ENCODE measurements at places on chromosomes 7 and 10.

DNA sequence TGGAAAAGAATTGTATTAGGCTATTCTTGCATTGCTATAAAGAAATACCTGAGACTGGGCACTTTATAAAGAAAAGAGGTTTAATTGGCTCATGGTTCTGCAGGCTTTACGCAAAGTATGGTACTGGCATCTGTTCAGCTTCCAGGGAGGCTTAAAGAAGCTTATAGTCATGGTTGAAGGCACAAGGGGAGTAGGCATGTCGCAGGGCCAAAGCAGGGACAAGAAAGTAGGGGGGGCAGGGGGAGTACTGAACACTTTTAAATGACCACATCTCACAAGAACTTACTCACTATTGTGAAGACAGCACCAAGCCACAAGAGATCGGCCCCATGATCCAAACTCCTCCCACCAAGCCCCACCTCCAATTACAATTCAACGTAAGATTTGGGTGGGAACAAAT, 152.5 kb upstream of the PHF14 start:
- DNase-seq, result no peak

DNA sequence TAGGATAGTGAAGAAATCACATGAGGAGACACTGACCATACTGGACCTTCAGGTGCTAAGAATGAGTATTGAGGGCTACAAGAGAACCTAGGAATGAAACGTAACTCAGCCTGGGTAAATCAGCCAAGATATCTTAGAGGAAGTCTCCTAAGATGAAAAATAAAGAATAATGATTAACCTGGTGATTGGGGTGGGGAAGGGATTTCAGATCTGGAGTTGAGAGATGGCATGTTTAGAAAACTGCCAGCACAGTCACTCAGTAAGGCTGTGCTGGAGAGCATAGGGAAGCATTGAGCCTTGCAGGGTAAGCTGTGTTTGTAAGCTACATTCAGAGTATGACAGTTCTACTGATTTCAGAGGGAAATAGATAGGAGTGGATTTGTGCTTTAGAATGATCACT, 1.9 kb upstream of the MALRD1 start:
- DNase-seq, result no peak

GRCh38 chr7:150727381-150727780, 9.8 kb upstream of the GIMAP5 start:
- no peak for DNase-seq

DNA sequence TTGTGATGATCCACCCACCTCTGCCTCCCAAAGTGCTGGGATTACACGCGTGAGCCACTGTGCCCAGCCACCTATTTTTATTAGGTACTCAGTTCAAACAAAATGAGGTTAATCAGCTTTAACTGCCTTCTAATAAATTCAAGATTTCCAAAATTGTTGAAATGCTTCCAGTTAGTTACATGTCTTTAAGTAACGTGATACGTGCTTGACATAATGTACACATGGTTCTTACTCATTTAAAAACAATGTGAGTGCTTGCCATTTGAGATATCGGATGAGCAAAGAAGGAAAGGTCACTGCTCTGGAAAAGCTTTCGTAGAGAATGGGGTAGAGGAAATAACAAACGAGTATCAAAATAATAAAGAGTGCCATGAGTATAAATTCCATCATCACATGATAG, 83.6 kb downstream of the KMT2E start:
- no peak for DNase-seq

GRCh38 chr10:84548869-84549268, 220.5 kb downstream of the CCSER2 start:
- no peak for DNase-seq

DNA sequence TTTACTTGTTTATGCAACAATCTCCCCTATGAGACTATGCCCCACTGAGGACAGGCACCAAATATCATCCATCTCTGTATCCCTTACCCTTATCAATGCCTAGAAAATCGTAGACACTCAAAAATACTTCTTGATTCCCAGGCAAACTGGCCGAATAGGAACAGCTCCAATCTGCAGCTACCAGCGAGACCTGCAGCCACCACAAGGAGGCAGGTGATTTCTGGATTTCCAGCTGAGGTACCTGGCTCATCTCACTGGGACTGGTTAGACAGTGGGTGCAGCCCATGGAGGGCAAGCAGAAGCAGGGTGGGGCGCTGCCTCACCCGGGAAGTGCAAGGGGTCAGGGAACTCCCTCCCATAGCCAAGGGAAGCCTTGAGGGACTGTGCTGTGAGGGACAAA, 10.8 kb upstream of the PPP1R3C start:
- DNase-seq, result no peak

- no peak for DNase-seq
Observed at GRCh38 chr7:135684136-135684535, 21.8 kb downstream of the STMP1 start.

DNA sequence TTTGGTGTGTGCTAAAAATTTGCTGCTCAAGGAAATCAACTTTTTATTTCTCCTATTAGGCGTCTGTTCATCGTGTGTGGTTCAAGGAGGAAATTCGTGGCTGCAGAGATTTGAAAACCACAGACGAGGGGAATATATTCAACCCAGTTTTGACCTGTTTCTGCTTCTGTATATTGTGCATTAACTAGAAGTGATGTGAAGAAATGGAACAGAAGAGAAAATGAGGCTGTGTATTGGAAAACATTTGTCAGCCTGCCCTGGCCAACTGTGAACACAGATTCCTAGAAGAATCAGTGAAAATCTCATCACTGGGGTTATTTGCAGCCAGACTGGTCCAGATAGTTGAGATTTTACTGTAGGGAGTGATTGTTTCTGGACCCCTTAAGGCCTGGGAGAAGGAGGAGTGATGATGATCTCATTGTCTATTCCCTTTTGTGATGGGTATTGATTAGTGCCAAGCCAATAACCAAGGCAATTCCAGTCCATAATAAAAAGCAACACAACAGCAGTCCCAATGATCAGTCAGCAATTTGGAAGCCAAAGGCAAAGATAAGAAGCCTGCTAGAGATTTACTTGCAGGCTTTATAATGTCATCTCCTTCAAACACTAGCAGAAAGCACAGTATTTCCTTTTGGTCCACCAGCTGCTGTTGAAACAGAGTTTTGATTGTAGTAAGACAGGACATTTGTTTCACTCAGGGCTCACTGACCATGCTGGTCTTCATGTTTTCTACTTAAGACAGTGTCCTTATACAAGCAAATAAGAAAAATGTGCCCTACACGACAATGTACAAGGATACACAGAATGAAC, 339.4 kb downstream of the PRPF18 start:
- no peak for DNase-seq
